ENCODE measurements at places on chromosomes 1 and 21.

DNA sequence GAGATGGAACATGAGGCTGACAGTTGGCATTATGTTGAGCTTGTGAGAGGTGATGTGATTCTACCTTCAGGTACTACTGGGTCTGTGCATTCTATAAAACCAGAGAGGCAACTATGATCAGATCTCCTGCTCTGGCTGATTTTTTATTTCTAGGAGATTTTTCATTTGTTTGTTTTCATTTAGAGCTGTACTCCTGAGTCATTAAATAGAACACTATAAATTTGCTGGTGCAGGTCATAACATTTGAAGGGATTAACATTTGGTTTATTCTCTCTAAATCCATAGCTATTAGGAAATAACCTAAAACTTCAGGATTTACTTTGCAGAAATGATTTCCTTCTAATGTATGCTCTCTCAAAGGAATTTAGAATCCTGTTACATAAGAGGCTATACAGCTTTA lies 42.9 kb downstream of the MAGI3 start:
- no peak for DNase-seq

DNA sequence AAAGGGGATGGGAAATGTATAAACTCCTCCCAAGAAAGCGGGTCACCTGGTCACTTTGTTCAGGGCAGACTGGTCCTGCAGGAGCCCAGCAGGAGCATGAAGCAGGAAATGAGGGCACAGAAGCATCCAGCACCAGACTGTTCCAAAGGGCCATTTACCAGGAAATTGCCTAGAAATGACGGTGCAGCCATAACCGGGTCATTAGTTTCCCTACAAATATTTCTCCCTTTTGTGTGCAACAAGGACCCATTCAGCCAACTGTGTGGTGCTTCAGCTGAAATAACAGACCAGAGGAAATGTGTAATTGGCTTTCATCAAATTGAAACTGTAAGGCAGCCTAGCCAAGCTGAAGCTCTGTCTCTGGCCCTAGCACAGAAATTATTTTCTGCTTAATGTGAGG lies 7.6 kb upstream of the CTTNBP2NL start:
- no peak for DNase-seq

DNA sequence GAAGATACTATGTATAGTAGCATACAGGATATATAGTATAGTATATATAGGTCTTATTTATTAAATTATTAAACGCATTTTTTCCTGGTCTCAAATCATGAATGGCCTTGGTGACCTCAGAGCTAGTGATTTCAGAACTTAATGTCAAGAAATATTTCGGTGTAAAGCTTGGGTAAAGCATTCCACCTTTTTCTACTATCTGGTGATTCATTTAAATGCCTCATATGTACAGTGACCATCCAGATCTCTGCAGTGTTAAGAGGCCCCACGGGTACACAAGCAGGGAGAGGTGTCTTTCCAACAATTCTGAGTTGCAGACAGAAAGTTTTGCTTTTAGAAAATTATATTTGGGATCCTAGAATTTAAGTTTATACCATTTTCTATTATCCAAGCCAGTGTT lies 626.5 kb downstream of the PTPRC start:
- DNase-seq = no peak

- DNase-seq = no peak
Observed at GRCh38 chr1:89519779-89520358, 4.8 kb upstream of the LRRC8B start.

DNA sequence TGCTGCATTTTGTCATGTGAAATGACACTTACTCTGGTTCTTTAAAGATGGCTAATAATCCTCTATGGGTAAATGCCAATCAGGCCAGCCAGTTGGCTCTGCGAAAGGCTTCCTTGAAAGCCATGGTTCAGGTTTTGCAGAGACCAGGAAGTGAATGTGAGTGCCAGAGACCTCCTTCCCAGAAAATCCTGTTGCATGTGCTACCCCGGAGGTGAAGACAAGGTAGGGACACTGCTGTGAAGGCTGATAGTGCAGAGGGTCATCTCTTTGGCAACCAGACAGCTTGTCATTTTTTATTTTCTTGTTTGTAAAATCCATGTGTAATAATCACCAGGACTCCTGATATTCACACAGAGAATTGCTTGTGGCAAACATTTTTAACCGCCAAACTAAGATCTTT lies 18.7 kb downstream of the LRRC8D start:
- no peak for DNase-seq

- no peak for DNase-seq
Observed at GRCh38 chr1:84859866-84860265, 33.1 kb downstream of the LPAR3 start.

DNA sequence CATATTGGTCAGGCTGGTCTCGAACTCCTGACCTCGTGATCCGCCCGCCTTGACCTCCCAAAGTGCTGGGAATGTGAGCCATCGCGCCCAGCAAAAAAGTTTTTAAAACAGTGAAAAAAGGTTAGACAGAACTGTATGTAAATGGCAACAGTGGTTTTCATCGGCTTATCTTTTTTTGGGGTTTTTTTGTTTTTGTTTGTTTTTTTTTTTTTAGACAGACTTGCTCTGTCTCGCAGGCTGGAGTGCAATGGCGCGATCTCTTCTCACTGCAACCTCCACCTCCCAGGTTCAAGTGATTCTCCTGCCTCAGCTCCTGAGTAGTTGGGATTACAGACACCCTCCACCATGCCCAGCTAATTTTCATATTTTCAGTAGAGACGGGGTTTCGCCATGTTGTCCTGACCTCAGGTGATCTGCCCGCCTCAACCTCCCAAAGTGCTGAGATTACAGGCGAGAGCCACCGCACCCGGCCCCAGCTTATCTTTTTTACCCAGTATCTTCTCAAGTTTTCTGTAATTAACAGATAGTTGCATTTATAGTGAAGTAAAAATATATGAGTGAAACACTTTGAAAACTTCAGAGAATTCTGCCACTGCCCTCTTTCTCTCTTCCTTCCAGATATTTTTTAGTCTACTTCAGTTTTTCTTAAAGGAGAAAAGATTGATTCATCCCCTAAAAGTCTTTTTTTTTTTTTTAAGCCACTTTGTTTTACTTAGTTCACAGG lies 13.1 kb downstream of the TIMM17A start:
- no peak for DNase-seq

GRCh38 chr1:150168960-150169601 lies 19.4 kb downstream of the PLEKHO1 start:
- DNase-seq = peak; percentile 22

GRCh38 chr21:15592271-15592860 lies 137.4 kb upstream of the USP25 start:
- DNase-seq = no peak

- no peak for DNase-seq
Observed at GRCh38 chr1:211683396-211684297, 8.2 kb upstream of the NEK2 start.

DNA sequence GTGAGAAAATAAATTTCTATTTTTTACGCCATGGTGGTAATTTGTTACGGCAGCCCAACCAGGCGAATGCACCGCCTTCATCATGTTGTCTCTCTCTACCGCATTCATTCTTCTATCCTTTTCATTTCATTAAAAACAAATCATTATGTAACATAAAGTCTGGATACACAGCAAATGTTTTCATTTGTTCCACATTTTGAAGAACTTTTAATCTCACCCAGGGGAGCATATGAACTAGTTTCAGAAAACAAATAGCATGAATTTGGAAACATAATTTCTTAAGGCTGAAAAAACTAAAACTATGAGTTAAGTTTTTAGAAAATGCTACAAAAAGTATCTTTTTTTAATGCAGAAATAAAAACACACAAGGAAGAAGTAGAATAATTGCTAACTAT lies 11.2 kb upstream of the OR2B11 start:
- DNase-seq = no peak

GRCh38 chr1:94271373-94271772 lies 34.0 kb upstream of the ARHGAP29 start:
- DNase-seq = no peak

Data from stimulated activated CD4-positive, alpha-beta T cell treated with anti-CD3 and anti-CD28 coated beads, Interleukin-15, amount 100 ng/mL, for 1 hour (primary cell).